ENCODE measurements at places on chromosomes 6 and 20. TPM values are rescaled to one million over a fixed set of nuclear protein-coding genes. Genes with fewer than 3 reads are reported as not detected.
A peak's percentile ranks its signal among the peaks of the same experiment; 100 is the strongest.

GRCh38 chr20:19423097-19423899 is 210.9 kb downstream of the SLC24A3 start:
- DNase-seq: no peak
- no peaks in the 10 kb centered on the region for H3K36me3 ChIP-seq
- H3K4me3 ChIP-seq: no peak overlapping the region
- no peak overlapping the region for H3K27ac ChIP-seq
- H3K27me3 ChIP-seq: no peaks in the 10 kb centered on the region

Gene DYNLT2
- 1.6 TPM for polyA plus RNA-seq

DNA sequence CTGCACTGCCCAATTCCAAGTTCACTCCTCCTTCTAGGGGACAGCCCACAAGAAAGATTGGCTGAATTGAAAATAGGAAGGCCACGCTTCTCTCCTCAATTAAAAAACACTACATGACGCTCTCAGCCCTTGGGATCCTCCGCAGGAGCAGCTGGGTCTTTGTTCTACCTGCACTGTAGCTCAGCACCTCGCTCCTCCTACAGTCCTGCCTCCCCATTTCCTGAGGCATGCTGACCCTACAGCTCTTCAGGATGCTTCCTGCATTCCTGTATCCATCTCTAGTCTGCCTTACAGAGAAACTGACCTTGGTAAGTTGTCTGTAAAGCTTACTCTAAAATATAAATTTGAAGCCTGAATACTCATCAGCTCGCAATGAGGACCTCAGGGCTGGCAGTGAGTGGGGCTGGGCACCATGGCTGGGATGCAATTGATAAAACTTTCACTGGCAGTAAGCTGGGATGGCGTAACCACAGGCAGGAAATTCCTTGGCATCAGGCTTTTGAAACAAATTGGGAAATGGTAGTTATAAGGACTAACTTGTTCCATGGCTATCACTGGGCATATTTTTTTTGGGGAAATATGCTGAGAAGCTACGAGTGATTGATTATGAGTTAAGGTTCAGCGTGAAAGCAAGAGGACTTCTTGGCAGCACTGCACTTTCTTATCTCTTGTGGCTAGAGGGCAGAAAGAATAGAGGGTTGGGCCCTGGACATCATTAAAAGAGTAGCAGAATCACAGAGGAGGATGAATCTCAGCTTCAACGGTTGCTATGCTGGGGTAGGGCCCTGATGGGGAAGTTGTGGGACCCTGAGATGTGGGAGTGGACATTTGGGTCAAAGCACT is 11.7 kb upstream of the SIRPB1 start:
- H3K27ac ChIP-seq: no peak overlapping the region
- H3K27me3 ChIP-seq: no peaks in the 10 kb centered on the region
- no peak for DNase-seq

DNA sequence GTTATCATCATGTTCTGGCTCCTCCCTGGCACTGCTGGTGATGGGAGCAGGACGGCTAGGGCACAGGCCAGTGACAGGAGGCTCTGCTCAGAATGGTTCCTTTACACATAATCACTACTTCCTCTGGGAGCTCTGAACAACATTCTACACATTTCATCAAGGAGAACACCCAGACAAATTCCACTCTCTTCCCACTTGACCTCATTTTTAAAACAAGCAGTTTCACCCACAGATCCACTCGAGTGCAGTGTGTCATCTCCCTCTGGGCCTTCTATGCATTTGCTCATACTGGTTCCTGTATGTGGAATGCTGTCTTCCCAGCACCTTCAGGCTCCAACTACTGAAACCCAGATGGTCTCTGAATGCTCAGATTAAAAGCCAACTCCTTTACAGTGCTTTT is 84.8 kb downstream of the ELOVL5 start:
- H3K36me3 ChIP-seq: peaks cover 12% of the 10 kb centered on the region
- H3K4me3 ChIP-seq: no peak overlapping the region
- no peaks in the 10 kb centered on the region for H3K27me3 ChIP-seq
- no peaks in the 10 kb centered on the region for H3K4me1 ChIP-seq
- DNase-seq: no peak

GRCh38 chr6:67252663-67253062 is 1382.4 kb upstream of the ADGRB3 start:
- no peak overlapping the region for H3K27ac ChIP-seq
- no peaks in the 10 kb centered on the region for H3K4me1 ChIP-seq
- no peaks in the 10 kb centered on the region for H3K27me3 ChIP-seq
- DNase-seq: no peak

DNA sequence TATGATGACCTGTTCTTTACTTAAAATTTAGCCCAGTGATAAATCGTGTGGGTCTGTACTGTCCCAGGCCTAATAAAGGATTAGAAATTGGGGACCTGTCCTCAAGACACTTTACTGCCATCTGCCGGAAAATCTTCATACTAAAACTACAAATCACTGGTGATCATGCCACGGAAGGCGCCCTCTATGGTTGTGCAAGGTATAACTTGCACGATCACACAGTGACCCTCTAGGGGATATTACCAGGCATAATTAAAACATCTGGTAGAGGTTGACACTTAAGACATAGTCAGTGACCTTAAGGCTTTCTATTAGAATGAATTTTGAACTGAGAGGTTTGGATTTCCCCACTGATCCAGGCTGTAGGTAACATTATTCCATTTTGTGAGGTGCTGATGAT is 172.6 kb downstream of the BMP2 start:
- H3K27me3 ChIP-seq: no peaks in the 10 kb centered on the region
- no peaks in the 10 kb centered on the region for H3K36me3 ChIP-seq
- H3K27ac ChIP-seq: no peak overlapping the region
- no peaks in the 10 kb centered on the region for H3K4me1 ChIP-seq
- DNase-seq: no peak

Gene CD93
- 5.7 TPM for polyA plus RNA-seq

DNA sequence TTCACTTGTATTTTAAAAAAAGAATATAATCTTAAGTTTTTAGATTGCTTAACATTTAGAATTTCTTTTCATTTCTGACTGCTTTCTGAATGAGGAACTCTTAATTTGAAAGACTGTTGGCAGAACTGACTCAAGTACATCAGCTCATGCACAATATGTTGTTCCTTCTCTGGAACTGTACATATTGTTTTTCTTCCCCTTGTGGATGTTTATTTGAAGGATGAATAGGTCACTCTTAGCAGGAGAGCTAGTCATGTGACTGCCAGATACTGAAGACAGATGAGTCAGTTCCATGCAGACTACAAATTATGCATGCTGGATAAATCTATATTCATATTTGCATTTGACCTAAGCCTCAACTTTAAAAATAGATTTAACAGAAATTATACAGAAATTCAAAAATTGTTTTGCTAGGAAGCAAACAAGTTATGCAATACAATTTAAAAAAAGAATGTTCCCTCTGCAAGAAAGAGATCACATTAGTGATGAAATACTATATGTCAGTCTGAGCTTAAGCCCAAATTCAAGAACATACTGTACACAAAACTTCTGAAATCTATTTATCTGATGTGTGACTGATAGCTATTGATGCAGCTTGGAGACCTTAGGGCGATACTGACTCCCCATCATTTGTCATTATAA is 1274.9 kb upstream of the GJE1 start:
- DNase-seq: no peak
- no peaks in the 10 kb centered on the region for H3K36me3 ChIP-seq
- H3K4me1 ChIP-seq: no peaks in the 10 kb centered on the region
- no peak overlapping the region for H3K4me3 ChIP-seq
- H3K27me3 ChIP-seq: no peaks in the 10 kb centered on the region

GRCh38 chr6:16204653-16205376 is 33.6 kb upstream of the GMPR start:
- no peak overlapping the region for H3K4me3 ChIP-seq
- H3K4me1 ChIP-seq: peaks cover 2% of the 10 kb centered on the region
- H3K27ac ChIP-seq: peak overlapping the region; percentile 79
- H3K36me3 ChIP-seq: no peaks in the 10 kb centered on the region

DNA sequence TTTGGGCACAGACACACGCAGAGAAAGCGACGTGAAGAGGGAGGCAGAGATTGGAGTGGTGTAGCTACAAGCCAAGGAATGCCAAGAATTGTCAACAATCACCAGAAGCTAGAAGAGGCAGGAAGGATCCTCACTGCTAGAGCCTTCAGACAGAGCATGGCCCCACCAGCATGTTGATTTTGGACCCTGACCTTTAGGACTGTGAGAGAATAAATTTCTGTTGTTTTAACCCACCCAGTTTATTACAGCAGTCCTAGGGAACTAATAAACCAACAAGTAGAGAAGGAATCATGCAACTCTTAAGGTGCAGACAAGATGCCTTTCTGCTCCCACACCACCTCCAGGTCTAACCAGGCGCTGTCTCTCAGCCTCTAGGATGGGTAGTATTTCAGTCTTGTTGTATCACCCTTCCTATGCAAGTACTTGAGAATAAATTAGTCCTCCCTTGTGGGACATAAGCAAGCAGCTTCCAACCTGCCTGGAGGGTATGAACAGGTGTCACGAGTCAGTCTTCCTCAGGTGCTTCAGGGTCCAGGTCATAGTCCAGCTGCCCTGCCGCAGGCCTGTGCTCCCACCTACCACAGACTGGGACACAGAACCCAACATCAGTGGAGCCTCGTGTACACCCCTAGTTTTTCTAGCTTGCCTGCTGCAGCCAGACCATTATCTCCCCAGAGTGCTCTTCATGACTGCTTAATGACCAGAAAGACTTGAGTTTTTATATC is 46.4 kb upstream of the CCN2 start:
- H3K36me3 ChIP-seq: no peaks in the 10 kb centered on the region
- peak overlapping the region; percentile 32 for H3K27ac ChIP-seq
- no peak overlapping the region for H3K4me3 ChIP-seq
- no peaks in the 10 kb centered on the region for H3K27me3 ChIP-seq

Gene SNRNP48
- 7.0 TPM for polyA plus RNA-seq

- H3K27ac ChIP-seq: no peak overlapping the region
- no peak for DNase-seq
- H3K36me3 ChIP-seq: no peaks in the 10 kb centered on the region
- H3K4me3 ChIP-seq: no peak overlapping the region
- H3K27me3 ChIP-seq: no peaks in the 10 kb centered on the region
Measured at GRCh38 chr6:154852687-154853086, 119.5 kb downstream of the SCAF8 start.

GRCh38 chr6:11729076-11729475 is 49.5 kb downstream of the ADTRP start:
- no peaks in the 10 kb centered on the region for H3K36me3 ChIP-seq
- no peaks in the 10 kb centered on the region for H3K4me1 ChIP-seq
- H3K27me3 ChIP-seq: no peaks in the 10 kb centered on the region
- no peak overlapping the region for H3K4me3 ChIP-seq
- DNase-seq: no peak

DNA sequence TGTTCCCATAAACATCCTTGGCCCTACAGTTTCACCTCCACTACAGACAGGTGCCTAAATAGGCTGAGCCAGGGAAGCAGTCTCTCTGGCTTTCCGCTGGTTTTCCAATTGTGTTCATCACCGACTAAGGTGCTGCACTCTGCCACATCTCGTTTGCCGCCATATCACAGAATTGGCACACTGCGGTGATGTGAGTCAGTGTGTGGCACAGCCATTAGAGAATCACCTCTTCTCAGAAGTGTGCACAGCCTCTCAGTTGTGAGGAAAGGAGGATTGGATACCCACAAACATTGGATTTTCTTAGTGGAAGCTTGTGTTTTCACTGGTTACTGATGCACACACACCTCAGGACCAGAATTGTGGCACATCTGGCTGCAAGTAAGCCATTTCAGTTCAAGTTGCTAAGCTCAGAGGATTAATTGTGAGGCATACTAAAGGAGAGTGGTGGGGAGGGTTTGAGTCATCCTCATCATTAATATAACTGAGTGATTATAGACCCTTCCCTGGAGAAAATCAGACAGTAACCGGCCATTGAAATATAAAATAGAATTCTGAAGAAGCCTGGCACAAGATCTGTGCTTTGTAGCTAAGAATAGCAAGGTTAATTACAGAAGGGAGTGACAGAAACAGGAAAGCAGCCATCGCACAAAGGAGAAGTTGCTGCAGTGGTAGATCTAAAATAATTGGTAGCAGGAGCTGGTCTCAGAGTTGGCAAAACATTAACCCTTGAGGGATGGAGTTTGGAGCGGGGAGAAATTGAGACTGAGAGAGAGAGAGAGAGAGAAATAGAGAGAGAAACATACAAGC is 506.9 kb downstream of the LMBRD1 start:
- no peak for DNase-seq
- no peaks in the 10 kb centered on the region for H3K36me3 ChIP-seq

GRCh38 chr6:106360410-106360988 is at the start of gene CRYBG1:
Gene CRYBG1 (plus strand): TSS chr6:106360717. CDS start chr6:106360909, 192 bp downstream.
- H3K4me3 ChIP-seq: peak within 1 kb of the TSS; percentile 5
- H3K27ac ChIP-seq: no peak within 1 kb of the TSS
- no peaks in the 10 kb centered on the region for H3K36me3 ChIP-seq

GRCh38 chr6:83510791-83511190 is 1.5 kb upstream of the PRSS35 start:
- no peak for DNase-seq
- no peaks in the 10 kb centered on the region for H3K4me1 ChIP-seq
- no peaks in the 10 kb centered on the region for H3K36me3 ChIP-seq
- no peaks in the 10 kb centered on the region for H3K27me3 ChIP-seq

DNA sequence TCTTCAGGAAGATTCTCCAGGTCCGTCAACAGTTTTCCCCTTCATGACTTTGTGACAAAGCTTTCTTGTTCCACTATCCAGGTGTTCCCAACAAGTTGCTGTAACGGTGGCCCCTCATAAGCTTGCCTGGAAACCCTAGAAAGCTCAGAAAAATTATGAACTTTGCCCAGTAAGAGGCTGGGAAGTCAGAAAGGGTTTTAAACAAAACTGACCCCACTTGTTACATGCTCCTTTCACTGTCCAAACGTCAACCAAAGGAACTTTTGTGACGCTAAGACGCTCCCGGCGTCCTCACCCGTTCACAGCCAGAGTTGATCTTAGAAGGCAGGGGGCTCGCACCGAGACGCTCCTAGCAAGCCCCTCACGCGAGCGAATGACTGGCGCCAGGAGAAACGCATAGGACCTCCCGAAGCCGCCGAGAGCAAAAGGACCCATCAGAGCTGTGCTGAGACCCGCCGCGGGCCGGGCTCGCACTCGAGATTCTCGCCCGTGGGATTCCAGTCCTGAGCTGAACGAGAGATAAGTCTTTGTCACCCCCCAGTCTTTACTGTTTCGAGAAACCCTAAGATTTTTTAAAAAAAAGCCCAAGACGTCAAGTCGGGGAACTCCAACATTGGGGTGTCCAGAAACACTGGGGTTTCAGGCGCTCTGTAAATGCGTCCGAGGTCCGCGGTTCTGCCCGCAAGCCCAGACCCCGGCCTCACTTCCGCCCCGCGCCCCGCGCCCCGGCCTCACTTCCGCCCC is 544 bp upstream of the ACAT2 start:
- peaks cover 3% of the 10 kb centered on the region for H3K4me1 ChIP-seq
- H3K27me3 ChIP-seq: no peaks in the 10 kb centered on the region
- H3K27ac ChIP-seq: peak overlapping the region; percentile 71
- peak overlapping the region; percentile 61 for H3K4me3 ChIP-seq

Gene IMPG1
- polyA plus RNA-seq: 0.03 TPM

Gene MUC21
- 0.20 TPM for polyA plus RNA-seq

Gene GLP1R
- polyA plus RNA-seq: not detected

DNA sequence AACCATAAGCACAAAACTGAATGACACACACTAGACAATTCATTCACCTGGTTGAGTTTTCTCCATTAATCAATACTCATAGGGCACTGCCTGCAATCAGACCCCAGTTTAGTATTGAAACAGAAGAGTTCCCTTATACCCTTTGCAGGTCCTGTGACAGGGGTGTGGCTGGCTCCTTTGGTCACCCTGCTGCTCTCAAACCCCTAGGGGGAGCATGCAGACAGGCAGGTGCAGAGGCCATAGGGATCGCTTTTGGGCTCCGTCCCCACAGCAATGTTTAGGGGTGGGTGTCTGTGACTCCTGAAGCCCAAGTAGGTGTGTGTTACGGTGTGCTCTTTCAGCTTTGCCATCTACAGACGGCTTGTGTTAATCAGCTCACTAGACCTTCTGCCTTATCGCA is 210.4 kb downstream of the CENPW start:
- no peaks in the 10 kb centered on the region for H3K27me3 ChIP-seq
- H3K4me1 ChIP-seq: no peaks in the 10 kb centered on the region
- H3K4me3 ChIP-seq: no peak overlapping the region
- H3K27ac ChIP-seq: no peak overlapping the region
- no peaks in the 10 kb centered on the region for H3K36me3 ChIP-seq
- no peak for DNase-seq

Gene AKAP12
- 69.3 TPM for polyA plus RNA-seq
